ENCODE measurements at places on chromosomes 5 and 9. TPM values are rescaled to one million over a fixed set of nuclear protein-coding genes. Genes with fewer than 3 reads are reported as not detected.

DNA sequence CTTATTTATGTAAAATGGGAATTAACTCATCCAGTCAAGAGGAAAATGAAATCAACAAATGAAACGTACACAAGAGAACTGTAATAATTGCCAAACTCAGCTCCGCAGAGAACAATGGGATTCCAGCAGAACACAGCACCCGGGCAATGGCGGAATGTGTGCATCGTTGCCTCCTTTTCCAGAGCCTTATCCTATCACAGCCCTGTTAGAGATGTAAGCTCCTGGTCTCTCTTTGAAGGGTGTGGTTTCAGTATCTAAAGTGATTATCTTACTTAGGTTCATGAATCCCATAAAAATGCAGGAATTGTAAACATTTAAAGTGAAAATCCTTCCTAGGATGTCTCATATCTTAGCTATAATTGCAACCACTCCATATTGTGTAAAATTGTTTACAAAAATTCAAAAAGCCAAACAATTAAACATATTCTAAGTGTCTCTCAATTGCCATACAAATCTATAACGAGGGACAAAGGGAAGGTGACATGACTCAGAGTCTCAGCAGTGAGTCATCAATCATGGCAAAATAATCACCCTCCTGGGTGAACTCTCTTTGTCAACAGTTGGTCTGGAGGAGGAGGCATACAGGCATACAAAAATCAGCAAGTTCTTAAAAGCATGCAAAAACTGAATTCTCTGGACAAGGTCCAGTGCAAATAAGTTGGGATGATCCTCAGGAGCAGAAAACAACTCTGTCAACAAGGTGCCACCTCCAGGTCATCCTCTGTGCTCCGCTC lies 22.6 kb downstream of the SEMA5A start:
- DNase-seq, result no peak
- no peaks in the 10 kb centered on the region for H3K4me1 ChIP-seq
- H3K27me3 ChIP-seq, result peaks cover 3% of the 10 kb centered on the region
- no peaks in the 10 kb centered on the region for H3K36me3 ChIP-seq
- H3K27ac ChIP-seq, result no peak overlapping the region

DNA sequence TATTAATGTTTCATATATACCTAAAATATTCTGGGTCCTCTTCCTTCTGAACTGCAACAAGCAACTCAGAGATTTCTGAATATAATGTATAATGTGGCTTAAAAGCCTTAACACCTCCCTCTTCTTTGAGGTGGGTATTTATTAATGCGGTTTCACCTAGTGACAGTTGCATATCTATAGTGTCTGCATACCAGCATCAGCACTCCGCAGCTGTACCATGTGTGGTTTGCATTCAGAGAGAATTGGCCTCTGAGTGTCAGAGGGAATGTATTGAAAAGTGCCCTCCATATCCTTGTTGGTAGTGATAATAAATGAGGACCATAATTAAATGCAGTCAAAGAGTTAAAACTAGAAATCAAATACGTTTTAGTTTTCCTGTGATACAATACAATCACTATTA lies 256.6 kb upstream of the ARRDC3 start:
- H3K4me1 ChIP-seq, result no peaks in the 10 kb centered on the region
- DNase-seq, result no peak
- no peak overlapping the region for H3K4me3 ChIP-seq
- no peaks in the 10 kb centered on the region for H3K36me3 ChIP-seq
- peaks cover 1% of the 10 kb centered on the region for H3K27me3 ChIP-seq

DNA sequence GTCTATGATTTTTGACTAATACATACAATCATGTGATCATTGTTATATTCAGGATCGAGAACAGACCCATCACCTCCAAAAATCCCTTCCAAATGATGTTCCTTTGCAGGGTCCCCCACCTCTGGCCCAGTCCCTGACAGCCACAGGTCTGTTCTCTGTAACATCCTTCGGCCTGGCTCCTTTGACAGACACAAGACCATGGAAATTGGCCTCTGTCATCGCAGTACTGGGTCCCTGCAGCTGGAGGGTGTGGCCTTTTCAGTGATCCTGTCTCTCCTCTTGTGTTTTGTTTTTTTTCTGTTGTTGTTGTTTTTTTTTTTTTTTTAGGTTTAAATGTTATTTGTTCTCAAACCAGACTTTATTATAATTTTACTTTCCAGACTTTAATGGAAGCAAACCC lies 27.4 kb upstream of the ANKRD33B start:
- no peak overlapping the region for H3K27ac ChIP-seq
- no peak for DNase-seq
- no peak overlapping the region for H3K4me3 ChIP-seq
- peaks cover 19% of the 10 kb centered on the region for H3K27me3 ChIP-seq
- H3K36me3 ChIP-seq, result no peaks in the 10 kb centered on the region

- peaks cover 15% of the 10 kb centered on the region for H3K27me3 ChIP-seq
- H3K27ac ChIP-seq, result no peak overlapping the region
- H3K4me3 ChIP-seq, result no peak overlapping the region
- DNase-seq, result no peak
Observed at GRCh38 chr5:68646144-68646543, 430.6 kb downstream of the PIK3R1 start.

DNA sequence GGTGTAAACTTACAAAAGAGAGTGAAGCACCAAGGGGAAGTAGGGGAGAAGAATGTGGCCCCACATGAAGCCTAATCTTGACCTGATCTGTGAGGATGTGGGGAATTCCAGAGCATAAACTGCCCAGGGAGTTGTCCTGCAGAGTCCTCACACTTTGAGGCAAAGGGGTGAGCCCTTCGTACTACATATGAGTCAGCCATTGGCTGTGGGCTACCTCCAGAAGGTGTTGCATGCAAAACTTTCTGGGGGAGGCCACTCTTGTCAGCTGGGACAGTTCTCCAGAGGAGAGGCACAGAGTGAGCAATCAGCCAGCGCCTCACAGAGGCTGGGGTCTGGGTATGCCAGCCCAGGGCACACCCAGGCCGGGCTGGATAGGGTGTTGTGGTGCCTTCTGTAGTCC lies 98.1 kb upstream of the NMUR2 start:
- H3K36me3 ChIP-seq, result no peaks in the 10 kb centered on the region
- H3K4me3 ChIP-seq, result no peak overlapping the region
- DNase-seq, result no peak
- no peak overlapping the region for H3K27ac ChIP-seq
- peaks cover 4% of the 10 kb centered on the region for H3K27me3 ChIP-seq

DNA sequence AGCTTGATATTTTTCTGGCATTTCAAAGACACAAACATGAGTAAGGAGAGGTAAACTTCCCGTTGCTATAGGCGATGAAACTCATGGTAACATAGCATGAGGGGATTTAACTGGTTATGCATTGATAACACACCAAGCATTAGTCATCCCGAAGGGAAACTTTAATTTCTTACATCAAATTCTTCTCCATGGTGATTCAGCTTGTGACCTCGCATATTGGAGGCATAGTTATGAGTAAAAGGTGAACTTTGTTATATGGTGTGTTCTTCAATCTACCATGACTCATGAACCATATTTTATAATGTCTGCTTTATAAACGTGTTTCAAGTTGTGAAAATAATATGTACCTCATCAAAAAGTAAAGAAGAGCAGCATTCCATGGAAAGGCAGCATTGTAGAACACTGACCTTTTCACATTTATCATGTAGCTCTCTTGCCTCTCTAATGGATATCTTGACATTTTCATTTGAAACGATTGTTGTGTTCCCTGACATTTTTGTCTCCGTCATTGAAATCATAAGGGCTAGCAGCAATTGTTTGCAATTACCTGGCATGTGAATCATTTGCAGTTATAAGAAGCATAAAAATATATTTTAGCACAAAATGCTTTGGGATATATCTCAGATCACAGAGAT lies 491.8 kb downstream of the ANXA1 start:
- peaks cover 3% of the 10 kb centered on the region for H3K36me3 ChIP-seq
- no peak overlapping the region for H3K4me3 ChIP-seq
- H3K4me1 ChIP-seq, result no peaks in the 10 kb centered on the region
- no peaks in the 10 kb centered on the region for H3K27me3 ChIP-seq
- no peak for DNase-seq

- H3K4me1 ChIP-seq, result no peaks in the 10 kb centered on the region
- H3K36me3 ChIP-seq, result no peaks in the 10 kb centered on the region
- no peak overlapping the region for H3K27ac ChIP-seq
- H3K27me3 ChIP-seq, result peaks cover 4% of the 10 kb centered on the region
- no peak for DNase-seq
- H3K4me3 ChIP-seq, result no peak overlapping the region
Observed at GRCh38 chr5:19555436-19555835, 432.6 kb downstream of the CDH18 start.

DNA sequence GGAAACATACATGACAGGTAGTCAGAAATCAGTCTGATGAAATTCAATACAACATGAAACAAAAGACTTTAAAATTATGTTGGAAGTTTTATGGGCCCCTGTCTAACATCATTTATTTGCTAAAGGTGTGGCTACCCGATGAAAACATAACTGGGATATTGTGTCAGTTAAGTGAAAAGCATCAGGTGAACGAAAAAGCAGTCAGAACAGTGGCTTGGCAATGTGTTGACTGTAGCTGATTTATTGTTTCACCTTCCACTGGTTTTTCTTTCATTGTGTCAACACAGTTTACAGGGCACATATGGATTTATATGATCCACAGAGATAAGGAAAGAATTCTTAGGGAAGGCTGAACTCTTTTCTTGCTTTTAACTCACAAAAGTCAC lies 429.6 kb upstream of the ZNF608 start:
- peaks cover 2% of the 10 kb centered on the region for H3K27me3 ChIP-seq
- H3K36me3 ChIP-seq, result peaks cover 3% of the 10 kb centered on the region
- no peaks in the 10 kb centered on the region for H3K4me1 ChIP-seq
- no peak overlapping the region for H3K4me3 ChIP-seq
- H3K27ac ChIP-seq, result no peak overlapping the region

DNA sequence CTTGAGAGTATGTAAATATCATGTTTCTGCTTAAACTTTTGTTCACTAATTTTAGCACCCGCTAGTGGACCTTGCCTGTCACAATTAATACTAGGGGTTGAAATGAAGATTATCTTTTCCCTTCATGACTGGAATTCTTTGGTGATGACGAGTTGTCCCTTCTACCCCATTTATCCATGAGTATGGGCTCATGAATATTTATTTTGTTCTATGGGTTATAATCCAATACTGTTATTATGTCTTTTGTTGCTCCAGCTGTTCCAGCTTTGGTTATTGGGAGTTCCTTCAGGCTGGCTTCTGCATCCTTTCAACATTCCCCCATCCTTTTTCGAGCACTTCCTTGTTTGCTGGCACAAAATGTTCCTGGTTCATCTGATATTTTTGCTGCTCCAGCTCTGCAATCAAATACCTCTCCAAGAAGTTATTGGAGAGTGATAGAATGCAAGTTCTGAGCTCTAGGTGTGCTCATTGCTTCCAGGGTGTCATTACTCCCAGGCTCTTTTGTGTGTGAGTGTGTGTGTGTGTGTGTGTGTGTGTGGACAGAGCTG lies 19.7 kb upstream of the ARHGEF28 start:
- no peak overlapping the region for H3K27ac ChIP-seq
- H3K4me3 ChIP-seq, result no peak overlapping the region
- peaks cover 13% of the 10 kb centered on the region for H3K4me1 ChIP-seq
- peaks cover 3% of the 10 kb centered on the region for H3K27me3 ChIP-seq
- no peak for DNase-seq

- H3K4me1 ChIP-seq, result no peaks in the 10 kb centered on the region
- no peaks in the 10 kb centered on the region for H3K36me3 ChIP-seq
- H3K4me3 ChIP-seq, result no peak overlapping the region
- H3K27ac ChIP-seq, result no peak overlapping the region
Observed at GRCh38 chr9:105681724-105682123, 12.6 kb upstream of the TMEM38B start.

DNA sequence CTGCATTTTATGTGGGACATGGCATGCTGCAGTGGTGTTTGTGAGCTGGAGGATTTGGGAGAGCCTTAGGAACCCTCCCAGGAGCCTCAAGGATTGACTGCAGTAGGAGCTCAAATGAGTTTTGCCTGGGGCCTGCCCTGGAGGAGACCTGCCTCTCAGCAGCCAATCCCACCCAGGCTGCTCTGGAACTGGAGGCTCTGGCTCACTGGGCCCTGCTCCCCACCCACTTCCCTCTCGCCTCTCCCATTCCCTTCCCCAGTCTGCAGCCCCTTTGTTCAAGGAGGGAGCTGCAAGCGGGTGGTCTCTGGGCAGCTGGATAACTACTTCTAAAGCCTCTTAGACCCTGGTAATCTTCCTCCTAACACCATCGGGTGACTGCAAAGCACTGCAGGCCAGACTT lies 24.2 kb downstream of the KCNIP1 start:
- H3K27ac ChIP-seq, result no peak overlapping the region
- no peaks in the 10 kb centered on the region for H3K36me3 ChIP-seq
- H3K4me3 ChIP-seq, result no peak overlapping the region
- H3K4me1 ChIP-seq, result no peaks in the 10 kb centered on the region
- no peak for DNase-seq

DNA sequence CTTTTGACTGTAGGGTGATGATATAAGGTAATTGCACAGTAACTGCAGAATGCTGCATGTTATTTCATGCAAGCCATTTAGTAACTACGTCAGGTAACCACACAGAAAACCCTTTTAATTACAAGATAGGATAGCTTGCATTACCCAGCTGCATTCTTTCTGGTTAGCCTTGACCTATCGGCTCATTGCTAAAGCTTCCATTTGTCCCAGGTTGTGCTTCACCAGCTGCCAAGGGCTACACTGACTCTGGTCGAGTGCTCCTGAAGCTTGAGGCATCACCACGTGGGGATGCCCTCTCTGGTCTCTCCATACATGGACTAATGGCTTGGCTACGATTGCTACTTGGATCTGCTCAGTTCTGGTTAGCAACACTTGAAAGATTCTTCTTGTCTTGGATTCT lies 81.1 kb upstream of the SLC12A2 start:
- DNase-seq, result no peak
- no peaks in the 10 kb centered on the region for H3K27me3 ChIP-seq
- H3K4me1 ChIP-seq, result no peaks in the 10 kb centered on the region
- peaks cover 3% of the 10 kb centered on the region for H3K36me3 ChIP-seq
- H3K27ac ChIP-seq, result no peak overlapping the region

TLE1 gene
- polyA plus RNA-seq, result 97.9 TPM

CDH9 gene
- not detected for polyA plus RNA-seq

RLN2 gene
- polyA plus RNA-seq, result 6.9 TPM

ARID3C gene
- not detected for polyA plus RNA-seq

OR2K2 gene
- not detected for polyA plus RNA-seq

PCDH1 gene
- polyA plus RNA-seq, result 26.7 TPM

DDX4 gene
- not detected for polyA plus RNA-seq

SPATA31E1 gene
- polyA plus RNA-seq, result not detected

SPINK7 gene
- not detected for polyA plus RNA-seq

NRARP gene
- not detected for polyA plus RNA-seq

Measured in immature natural killer cell (primary cell).